ENCODE measurements at places on chromosomes 16 and 17. TPM values are rescaled to one million over a fixed set of nuclear protein-coding genes. Genes with fewer than 3 reads are reported as not detected.

ANKRD11 gene
- 53.2 TPM for polyA plus RNA-seq

TPSD1 gene
- not detected for polyA plus RNA-seq

NAA60 gene
- polyA plus RNA-seq: 64.4 TPM

MRPL12 gene
- 91.5 TPM for polyA plus RNA-seq

WSCD1 gene
- polyA plus RNA-seq: 50.7 TPM

CUEDC1 gene
- polyA plus RNA-seq: 97.8 TPM

MYH11 gene
- polyA plus RNA-seq: 9.7 TPM

RRAD gene
- polyA plus RNA-seq: 2.1 TPM

TMEM88 gene
- 9.8 TPM for polyA plus RNA-seq

KRT222 gene
- 1.4 TPM for polyA plus RNA-seq

CDRT15 gene
- not detected for polyA plus RNA-seq

SLC16A5 gene
- polyA plus RNA-seq: 0.27 TPM

SGCA gene
- 1.6 TPM for polyA plus RNA-seq

WFDC1 gene
- 4.8 TPM for polyA plus RNA-seq

ABCC3 gene
- polyA plus RNA-seq: 0.97 TPM

JPT2 gene
- polyA plus RNA-seq: 162 TPM

ZG16 gene
- not detected for polyA plus RNA-seq

ZNF652 gene
- polyA plus RNA-seq: 16.1 TPM

KRT23 gene
- not detected for polyA plus RNA-seq

VASN gene
- polyA plus RNA-seq: 5.0 TPM

SNX20 gene
- 0.14 TPM for polyA plus RNA-seq

CMTM2 gene
- polyA plus RNA-seq: 0.32 TPM

PDPR gene
- 23.4 TPM for polyA plus RNA-seq

CDRT15L2 gene
- not detected for polyA plus RNA-seq

ABCA5 gene
- 3.1 TPM for polyA plus RNA-seq

TMEM235 gene
- 9.8 TPM for polyA plus RNA-seq

CCL5 gene
- 3.0 TPM for polyA plus RNA-seq

BCL6B gene
- 2.9 TPM for polyA plus RNA-seq

All from brain (organoid and tissue), 16 donors.